ENCODE measurements at places on chromosomes 12 and 14.

DNA sequence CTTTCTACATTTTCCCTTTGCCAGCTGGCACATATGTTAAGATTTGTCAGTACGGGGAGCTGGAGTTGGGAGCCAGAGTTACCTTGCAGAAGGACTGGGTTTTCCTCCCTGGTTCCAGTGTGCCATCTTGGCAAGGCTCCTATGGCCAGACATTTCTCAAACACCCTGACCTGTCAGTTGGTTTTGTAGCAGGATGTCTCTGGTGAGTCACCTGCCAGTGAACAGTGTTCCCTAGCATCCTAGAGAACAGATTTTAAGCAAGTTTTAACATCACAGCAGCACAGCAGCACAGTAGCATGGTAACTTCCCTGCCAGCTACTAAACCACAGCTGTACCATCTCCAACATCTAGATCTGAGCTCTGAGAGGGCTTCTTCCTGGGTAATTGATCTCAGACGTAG is 26.2 kb upstream of the KTN1 start:
- no peak for DNase-seq

GRCh38 chr12:57187222-57188089 is 29.1 kb upstream of the NXPH4 start:
- DNase-seq = no peak

GRCh38 chr14:53494587-53494986 is 341.5 kb upstream of the DDHD1 start:
- DNase-seq = no peak

- DNase-seq = no peak
Observed at GRCh38 chr12:55092579-55092978, 33.6 kb upstream of the OR9K2 start.

DNA sequence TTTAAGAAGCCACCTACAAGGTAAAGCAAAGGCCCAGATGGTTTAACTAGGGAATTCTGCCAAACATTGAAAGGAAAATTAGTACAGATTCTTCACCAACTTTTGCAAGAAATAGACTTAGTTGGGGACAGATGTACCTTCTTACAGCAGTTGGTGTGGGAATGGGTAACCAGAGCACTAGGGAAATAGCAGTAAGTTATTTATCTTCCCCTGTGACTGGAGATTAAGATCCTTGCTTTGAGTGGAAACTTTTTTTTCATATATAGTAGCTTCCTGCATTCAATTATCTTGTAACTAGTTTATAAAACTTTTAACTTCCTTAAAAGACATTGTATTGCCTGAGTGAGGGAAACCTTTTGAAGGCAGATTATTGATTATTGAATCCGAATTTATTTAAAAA is 44.2 kb downstream of the ARID2 start:
- DNase-seq = no peak

DNA sequence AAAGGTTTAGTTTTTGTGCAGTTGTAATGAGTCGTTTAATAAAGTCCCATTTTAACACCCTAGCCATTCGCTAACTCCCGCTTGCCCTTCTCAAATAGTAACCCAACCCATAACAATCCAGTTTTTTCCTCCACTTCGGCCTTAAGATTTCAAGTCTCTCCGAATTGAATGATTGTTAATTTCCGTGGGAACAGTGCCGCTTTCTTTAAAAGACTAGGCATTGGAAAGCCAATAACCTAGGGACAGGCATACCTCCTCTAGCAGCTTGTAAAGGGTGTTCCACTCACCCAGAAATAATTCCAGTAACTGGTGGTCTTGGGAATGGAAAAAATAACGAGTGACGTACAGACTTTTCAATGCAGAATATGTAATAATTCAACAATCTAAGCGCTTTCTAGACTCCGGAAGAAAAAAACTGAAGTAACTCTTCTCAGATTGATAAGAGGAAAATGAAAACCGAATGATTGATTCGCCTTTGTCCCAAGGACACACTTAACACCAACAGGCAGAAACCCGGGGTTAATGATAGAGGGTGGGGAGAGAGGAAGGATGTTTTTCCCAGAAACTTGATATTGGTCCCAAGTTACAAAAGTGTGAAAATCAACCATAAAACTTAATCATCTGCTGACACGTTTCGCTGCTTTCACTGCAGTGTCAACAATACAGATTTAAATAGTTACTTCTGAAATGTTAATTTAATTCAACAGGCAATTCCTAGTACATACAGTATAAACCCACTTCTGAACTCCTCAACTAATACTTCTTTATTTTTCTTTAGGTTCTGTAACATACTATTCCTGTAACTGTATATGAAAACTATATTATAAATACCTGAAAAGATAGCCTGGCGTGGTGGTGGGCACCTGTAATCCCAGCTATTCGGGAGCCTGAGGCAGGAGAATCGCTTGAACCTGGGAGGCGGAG is 1.0 kb upstream of the SINHCAF start:
- DNase-seq = no peak

DNA sequence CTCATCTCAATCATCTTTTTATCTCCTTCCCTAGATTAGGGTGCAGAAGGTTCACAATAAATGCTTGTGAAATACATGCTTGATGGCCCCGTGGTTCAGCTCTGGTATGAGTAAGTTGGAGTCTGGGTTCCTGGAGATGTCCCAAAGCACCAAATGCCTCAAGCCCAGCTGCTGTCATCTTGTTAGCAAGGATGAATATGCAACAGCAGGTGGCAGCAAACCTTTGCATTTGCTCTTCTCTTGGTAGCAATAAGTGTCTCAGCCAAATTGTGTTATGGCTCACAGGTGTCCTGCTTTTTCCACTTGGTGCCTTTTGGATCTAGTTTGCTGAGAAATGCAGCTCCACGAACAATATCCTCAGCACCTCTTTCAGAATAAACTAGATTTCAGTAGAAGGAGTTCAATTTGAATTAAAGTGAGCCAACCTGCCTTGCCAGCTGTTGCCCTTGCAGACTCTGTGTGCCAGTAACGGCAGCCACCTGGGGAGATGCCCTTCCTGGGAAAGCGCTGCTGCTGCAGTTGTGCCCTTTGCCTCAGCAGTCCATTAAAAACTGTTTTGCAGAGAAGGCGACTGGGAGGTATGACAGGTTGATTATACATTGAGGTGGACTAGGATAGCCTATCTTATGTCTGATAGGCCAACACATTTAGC is 417.3 kb downstream of the SNAPC1 start:
- DNase-seq = peak; percentile 59

DNA sequence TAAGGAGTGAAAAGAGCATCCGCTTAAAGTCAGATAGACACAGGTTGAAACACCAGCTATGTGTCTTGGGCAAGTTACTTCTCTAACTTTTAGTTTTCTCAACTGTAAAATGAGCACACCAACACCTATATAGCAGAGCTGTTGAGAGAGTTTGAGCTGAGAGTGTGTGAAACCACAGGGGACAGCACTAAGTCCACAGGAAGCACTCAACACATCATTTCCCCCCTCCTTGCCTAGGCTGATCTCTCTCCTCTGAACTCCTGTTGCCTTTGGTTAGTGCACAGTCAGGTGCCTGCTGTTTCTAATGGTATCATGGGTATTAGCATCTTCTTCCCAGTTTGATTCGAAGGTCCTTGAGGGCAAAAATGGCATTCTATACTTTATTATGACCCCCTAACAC is 176.7 kb downstream of the DPF3 start:
- DNase-seq = no peak

GRCh38 chr12:53568809-53569557 is 57.2 kb downstream of the ATF7 start:
- peak; percentile 48 for DNase-seq

DNA sequence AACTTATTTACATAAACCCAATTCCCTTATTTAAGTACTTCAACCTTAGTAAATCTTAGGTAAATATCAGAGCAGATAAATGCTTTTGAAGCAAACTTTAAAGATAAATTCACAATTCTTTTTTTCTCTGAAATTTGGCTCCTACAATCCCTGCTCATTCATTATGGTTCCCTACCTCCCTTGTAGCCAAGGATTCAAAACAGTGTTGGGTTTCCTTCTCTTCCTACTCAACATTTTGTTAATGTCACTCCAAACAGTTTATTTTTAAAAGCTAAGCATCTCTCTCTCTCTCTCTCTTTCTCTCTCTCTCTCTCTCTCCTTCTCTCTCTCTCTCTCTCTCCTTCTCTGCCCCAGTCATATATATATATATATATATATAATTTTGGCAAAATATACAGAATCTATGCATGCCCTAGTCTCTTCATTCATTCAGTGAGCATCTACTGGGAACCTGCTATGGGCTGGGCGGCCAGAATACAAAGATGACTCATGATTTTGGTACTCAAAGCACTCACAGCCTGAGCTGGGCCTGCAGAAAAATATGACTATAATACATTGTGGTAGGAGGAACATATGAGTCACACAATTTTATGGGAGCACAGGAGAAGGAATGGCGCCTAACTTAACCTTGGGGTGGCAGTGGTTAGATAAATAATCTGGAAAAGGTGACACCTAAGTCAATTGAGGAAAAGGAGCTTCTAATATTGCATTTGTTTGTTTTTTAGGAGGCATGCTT is 123.7 kb upstream of the DHRS4 start:
- DNase-seq = peak; percentile 91

DNA sequence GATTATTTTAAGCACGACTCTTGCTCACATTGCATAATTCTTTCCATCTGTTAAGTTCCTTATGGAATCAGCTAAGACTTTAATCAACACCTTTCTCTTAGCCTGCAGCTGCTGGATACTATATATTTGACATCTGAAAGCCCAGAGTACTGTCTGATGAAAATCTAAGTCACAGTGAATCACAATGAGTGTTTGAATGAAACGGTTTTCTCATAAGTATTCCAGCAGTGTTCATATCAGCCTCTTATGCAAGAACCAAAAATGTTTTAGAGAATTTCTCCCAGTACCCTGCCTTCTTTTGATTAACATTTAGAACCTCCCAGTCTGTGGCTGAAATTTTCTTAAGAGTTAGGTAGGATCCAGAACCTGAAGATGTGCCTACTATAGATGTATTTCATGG is 55.6 kb downstream of the FRMD6 start:
- DNase-seq = no peak

- no peak for DNase-seq
Observed at GRCh38 chr12:131735476-131736445, 24.9 kb downstream of the SFSWAP start.

- DNase-seq = no peak
Observed at GRCh38 chr12:131575371-131575770, 135.5 kb upstream of the SFSWAP start.

DNA sequence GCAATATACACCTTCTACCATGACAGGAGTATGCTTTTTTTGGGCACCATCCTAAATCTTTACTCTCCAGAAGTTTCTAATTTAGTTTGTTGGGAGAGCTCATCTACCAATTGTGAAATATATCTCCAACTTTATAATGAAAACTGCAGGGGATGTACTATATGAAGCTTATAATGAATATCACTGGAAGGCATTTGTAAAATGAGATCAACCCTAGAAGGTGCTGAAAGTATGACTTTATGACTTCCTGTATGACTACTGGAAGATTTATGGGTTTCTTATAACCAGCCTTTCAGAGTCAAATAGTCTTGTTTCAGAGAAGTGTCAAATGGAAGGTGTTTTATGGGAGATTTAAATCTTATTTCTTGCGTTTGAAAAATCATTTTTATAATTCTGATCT is 122.9 kb downstream of the MYRFL start:
- DNase-seq = peak; percentile 76

DNA sequence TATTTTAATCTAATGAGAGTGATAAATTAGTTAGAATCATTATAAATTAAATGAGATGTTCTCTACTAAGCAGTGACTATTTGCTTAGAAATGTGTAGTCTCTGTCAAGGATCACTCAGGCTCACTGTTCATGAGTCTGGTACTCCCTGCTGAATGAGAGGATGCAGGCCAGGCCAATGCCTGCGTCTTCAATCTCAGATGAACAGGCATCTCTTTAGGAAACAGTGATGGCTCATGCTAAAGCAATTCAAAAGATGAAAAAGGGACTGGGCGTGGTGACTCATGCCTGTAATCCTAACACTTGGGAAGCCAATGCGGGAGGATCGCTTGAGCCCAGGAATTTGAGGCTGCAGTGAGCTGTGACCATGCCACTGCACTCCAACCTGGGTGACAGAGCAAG is 106.8 kb downstream of the ZFC3H1 start:
- DNase-seq = peak; percentile 75

DNA sequence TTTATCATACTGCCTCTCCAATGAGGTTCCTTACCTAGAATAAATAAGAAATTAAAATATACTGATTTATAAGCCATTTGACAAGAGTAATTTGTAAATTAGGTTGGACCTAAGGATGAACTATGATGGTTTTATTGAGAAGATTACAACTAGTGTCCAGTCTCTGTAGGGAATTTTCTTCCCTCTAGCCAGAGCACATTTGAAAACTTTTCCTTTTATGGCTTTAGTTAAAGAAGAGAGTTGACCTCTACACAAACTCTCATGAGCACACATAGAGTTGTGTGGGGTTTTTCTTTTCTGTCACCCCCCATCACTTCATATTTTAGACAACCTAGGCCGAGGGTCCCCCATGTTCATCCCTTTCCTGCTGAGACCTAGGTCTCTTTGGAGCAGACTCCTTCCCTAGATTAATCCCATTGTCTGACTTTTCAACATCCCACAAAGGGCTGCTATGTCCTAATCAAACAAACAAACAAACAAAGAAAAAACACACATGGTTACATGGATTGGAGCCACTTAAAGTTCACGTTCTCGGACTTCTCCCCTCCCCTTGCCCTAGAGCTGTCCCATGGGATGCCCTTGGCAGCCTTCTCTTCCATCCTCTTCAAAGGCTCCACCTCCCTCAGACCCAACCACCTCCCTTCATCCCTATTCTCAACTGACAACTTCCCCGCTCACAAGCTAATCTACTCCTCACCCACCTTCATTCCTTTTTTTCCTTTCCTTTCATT is 40.7 kb downstream of the GPR135 start:
- no peak for DNase-seq

DNA sequence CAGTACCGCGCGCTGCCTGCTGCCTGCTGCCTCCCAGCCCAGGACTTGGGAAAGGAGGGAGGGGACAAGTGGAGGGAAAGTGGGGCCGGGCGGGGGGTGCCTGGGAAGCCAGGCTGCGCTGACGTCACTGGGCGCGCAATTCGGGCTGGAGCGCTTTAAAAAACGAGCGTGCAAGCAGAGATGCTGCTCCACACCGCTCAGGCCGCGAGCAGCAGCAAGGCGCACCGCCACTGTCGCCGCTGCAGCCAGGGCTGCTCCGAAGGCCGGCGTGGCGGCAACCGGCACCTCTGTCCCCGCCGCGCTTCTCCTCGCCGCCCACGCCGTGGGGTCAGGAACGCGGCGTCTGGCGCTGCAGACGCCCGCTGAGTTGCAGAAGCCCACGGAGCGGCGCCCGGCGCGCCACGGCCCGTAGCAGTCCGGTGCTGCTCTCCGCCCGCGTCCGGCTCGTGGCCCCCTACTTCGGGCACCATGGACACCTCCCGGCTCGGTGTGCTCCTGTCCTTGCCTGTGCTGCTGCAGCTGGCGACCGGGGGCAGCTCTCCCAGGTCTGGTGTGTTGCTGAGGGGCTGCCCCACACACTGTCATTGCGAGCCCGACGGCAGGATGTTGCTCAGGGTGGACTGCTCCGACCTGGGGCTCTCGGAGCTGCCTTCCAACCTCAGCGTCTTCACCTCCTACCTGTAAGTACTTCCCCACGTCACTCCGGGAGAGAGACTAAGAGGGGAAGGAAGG is at the start of gene LGR5:
LGR5 (plus strand) TSS at position 186 of the 732 bp plus-strand sequence; CDS start at position 469, 283 bp downstream.
- DNase-seq = no peak

DNA sequence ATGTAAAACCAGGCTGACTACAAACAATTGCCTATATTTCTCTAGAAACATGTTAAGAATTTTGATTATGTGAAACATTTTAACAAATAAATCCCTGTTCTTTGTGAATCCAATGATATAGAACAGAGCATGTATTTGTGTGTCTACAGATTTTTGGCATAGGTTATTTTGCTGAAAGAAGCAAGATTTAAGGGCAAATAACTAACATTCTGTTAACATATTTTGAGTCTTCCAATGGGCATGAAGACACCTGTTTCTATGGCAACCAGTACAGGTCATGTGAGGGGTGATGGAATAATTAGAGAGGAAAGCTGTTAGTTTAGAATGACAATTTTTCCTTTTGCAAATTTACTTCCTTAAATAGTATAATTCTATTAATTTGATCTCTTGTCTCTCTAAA is 8.8 kb downstream of the ART4 start:
- DNase-seq = no peak
